Kidney glomerular epithelial cell (primary cell): ENCODE measurements at places on chromosomes 5 and 9.
A peak's percentile ranks its signal among the peaks of the same experiment; 100 is the strongest.

DNA sequence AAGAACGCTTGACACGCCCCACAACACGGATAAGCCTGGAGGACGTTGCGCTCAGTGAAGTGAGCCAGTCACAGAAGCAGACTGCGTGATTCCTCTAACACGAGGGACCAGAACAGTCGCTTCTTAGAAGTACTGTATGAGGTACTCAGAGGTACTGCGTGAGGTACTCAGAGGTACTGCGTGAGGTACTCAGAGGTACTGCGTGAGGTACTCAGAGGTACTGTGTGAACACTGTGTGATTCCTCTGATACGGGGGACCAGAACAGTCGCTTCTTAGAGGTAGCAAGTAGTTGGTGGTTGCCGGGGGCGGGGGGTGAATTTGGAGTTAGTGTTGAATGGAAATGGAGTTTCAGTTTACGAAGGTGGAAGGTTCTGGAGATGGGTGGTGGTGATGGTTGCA is 5.8 kb downstream of the NDUFS6 start:
- no peak for DNase-seq

DNA sequence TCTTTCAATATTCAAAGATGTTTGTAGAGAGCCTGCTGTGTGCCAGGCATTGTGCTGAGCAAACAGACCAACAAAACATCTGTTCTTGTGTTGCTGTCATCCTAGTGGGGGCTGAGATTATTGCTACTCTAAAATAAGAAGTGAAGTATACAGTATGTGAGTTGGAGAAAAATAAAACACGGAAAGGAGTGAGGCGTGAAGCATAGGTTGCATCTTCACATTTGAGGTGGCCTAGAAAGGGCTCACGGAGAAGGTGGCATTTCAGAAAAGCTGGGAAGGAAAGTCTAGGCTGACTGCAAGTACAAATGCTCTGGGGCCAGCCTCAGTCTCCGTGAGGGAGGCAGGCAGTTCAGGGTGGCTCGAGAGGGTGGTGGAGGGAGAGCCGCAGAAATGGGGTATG is 80.3 kb downstream of the CSNK1A1 start:
- no peak for DNase-seq

DNA sequence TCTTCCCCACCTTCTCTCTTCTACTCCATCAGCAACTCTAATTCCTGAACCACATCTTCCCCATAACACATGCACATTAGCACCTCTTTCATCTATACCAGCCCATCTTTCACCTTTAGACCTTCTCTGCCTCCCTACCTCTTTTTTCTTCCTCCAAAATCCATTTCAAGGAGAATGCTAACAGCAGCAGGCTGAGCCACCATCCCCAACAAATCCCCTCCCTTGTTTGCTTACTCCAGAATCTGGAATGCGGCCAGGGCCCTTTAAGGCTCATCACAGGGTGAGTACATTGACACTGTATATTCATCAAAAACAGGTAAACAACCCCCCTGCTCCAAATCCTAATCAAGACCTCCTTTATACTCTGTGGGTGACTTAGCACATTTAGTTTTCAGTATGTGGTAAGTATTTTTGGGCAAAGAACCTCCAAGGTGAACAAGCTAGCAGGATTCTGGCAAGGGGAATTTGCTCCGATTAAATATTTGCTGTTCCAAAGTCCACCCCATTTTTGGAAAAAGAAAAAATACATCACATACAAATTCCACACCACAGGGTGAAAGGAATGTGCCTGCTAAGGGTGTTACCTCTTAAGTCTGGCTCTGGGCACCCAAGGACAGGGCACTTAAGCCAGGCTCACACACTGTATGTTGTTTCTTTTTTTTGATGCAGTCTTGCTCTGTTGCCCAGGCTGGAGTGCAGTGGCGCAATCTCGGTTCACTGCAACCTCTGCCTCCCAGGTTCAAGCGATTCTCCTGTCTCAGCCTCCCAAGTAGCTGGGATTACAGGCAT is 71.4 kb downstream of the SERINC5 start:
- DNase-seq, result no peak

GRCh38 chr9:119938871-119939270 is 569.6 kb upstream of the BRINP1 start:
- DNase-seq, result no peak

DNA sequence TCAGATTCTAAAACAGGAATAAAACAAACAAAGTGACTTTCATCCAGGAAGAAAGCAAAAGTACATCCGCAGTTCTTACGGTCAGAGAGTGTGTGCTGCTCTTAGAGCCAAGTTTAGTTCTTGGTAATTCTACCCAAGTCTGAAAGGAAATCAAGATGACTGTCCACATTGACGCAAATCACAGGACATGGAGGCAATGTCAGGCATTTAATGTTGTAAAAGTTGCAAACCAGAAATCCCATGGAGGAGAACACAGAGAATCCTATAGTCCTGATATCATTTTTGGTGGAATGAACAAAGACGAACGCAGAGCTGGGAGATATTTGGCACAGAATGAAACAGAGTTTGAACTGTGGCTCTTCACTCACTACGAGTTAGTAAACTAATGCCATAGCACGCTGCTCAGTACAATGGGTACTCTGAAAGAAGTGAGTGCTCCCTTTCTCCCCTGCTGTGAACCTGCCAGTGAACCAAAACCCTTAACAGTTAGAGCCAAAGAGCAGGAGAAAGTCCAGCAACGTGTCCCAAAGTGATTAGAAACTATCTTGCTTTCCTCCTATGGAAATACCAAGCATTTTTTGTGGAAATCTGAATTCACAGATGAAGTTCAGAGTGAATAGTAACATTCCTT is 74.3 kb downstream of the MUSK start:
- DNase-seq, result peak; percentile 37

- DNase-seq, result no peak
Measured at GRCh38 chr9:70581214-70581954, 166.9 kb upstream of the KLF9 start.

- no peak for DNase-seq
Measured at GRCh38 chr9:120312031-120312430, 267.9 kb downstream of the CDK5RAP2 start.

DNA sequence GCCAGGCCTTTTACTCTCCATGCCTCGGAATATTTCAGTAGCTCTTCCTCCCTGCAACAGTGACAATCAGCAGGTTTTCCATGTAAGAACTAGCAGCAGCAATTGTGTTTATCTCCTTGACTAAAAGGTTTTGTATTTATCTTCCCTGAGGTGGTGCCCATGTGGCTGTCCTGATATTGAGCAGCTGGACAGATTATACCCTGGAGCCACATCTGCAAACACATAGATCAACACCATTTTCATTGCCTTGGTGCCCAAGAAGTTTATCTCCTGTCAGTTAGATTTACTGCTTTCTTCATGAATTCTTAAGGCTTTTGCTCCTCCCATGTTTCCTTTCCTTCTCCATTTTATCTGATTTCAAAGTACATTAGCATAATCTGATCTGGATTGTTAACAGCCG is 378.4 kb downstream of the SPATA31D1 start:
- DNase-seq, result no peak
